ENCODE measurements at places on chromosomes 11 and 22. TPM values are rescaled to one million over a fixed set of nuclear protein-coding genes. Genes with fewer than 3 reads are reported as not detected.

SCGB1D2 gene
- polyA plus RNA-seq: not detected

TFIP11 gene
- 20.4 TPM for polyA plus RNA-seq

KLHL22 gene
- 34.3 TPM for polyA plus RNA-seq

DNA sequence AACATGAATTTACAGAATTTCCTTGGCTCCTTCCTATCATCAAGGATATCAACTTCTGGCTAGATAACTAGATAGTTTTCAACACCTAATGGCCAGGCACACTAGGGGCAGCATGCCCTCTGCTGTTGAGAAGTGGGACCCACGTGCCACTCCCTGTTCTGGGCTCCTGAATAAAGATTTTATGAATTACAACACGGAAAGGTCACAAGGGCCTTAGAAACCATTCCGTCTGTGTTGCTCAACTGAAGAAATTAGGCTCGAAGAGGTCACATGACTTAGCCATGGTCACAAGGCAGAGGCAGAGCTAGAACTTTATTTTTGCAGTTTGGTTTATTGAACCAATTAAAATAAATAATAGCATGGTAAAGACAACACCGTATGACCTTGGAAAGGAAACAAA lies 36.0 kb downstream of the PRCP start:
- no peak for DNase-seq

DNA sequence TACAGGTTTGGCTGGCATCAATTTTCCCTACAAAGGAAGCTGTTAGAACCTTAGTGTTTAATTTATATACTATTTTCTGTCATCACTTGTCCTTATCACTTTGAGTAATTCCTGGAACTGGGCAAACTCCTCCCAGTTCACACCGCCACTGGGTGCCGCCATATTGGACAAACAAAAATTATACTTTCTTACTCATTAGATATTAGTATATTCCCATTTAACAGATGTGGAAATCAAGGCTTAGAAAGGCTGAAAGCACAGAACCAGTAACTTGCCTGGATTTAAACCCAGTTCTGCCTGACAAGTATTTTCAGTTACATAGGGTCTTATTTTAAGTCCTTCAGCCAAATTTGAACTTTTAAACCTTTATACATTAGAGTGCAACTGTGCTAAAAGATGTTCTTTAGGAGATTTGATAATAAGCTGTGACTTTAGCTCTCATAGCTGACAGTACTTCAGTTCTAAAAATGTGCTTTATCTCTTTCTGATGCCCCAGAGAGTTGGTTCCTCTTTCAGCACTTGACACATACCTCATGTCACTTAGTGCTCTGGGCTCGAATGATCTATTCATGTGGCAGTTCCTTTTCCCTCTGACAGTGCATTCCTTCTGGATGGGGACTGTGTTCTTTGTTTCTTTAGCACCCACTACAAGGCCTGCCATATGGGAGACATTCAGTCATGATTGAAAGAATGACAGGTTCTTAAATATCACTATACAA lies 25.4 kb downstream of the COA4 start:
- DNase-seq: no peak

- DNase-seq: no peak
Observed at GRCh38 chr22:43408009-43408408, 3.8 kb upstream of the MPPED1 start.

GRCh38 chr11:2671748-2672147 lies 28.0 kb downstream of the KCNQ1OT1 start:
- no peak for DNase-seq

DNA sequence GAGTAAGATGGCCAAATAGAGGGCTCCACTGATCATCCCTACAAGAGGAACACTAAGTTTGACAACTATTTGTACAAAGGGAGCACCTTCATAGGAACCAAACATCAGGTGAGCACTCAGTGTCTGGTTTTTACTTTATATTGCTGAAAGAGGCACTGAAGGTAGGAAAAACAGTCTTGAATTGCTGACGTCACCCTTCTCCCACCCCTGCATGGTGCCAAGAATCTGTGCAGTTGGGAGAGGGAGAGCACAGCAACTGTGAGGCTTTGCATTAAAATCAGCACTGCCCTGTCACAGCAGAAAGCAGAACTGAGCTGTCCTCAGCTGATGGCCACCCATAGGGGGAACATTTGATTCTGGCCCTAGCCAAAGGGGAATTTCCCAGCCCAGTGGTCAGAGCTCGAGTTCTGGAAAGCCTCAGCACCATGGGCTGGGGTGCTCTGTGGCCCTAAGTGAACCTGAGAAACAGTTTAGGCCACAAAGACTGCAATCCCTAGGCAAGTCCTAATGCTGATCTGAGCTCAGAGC lies 37.9 kb downstream of the PIWIL3 start:
- DNase-seq: no peak

DNA sequence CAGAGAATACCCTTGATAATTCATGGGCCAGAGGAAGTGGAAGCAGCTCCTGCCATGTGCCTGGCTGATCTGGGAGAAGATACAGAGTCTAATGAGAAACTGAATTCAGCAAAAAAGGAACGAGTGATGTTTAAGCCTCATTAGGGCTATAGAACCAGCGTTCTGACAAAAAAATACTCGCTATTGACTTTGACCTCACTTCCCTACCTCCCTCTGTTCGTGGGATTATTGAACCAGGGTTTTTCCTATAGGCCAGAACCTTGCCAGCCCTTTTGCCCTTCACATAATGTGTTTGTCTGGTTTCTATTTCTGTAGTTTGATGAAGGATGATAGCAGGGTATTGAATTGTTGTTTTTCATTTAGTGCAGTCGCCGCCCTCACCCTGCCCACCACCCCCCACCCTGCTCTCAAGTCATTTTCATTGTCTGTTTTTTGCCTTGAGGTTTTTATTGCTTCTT lies 7.6 kb upstream of the RBFOX2 start:
- DNase-seq: no peak

- DNase-seq: no peak
Observed at GRCh38 chr22:46367707-46368191, 32.2 kb downstream of the TRMU start.

GRCh38 chr11:130894322-130895025 lies 21.8 kb downstream of the SNX19 start:
- DNase-seq: peak; percentile 28

GRCh38 chr22:35620624-35621251 lies 3.6 kb upstream of the MB start:
- no peak for DNase-seq
